T-helper 2 cell (primary cell): ENCODE measurements at places on chromosomes 7 and 10.

DNA sequence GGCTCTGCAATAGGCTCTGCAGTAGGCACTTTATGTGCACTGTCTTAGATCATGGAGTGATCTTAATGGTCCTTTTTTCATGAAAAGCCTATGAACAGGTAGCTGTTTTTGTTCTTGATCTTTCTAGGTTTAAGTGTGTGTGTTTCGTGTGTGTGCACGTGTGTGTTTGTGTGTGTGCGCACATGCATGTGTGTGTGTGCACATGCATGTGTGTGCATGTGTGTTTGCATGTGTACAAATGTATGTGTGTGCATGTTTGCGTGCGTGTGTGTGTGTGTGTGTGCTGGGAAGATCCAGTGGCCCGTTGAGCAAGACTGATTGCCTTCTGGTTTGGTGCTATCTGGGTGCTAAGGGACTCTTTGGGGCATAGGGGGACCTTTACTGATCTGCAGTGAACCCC, 334.8 kb downstream of the GLRX3 start:
- DNase-seq: no peak

DNA sequence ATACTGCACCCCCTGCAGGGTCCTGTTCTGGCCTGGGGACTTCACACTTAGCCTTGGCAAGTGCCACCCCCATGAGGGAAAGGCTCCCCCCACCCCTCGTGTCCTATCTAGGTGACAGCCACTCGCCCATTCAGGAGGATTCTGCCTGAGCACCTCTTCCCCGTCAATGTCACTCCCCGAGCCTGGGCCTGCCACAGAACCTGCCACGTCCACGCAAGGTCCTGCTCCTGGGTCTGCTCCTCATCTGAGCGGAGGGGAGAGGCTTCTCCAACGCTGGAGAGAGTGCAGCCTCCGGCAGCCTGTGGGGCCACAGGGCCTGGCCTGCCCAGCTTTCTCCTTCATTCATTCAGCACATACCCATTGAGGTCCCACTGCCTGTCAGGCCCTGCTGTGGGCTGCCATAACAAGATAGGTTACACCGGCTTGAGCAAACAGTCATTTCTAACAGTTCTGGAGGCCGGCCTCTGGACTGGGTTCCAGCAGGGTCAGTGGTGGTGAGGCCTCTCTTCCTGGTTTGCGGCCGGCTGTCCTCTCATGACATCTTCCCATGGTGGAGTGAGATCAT, 92.0 kb upstream of the RET start:
- no peak for DNase-seq

- no peak for DNase-seq
Measured at GRCh38 chr7:108307194-108307593, 149.0 kb downstream of the NRCAM start.

- no peak for DNase-seq
Measured at GRCh38 chr7:17328641-17329040, 30.2 kb downstream of the AHR start.

DNA sequence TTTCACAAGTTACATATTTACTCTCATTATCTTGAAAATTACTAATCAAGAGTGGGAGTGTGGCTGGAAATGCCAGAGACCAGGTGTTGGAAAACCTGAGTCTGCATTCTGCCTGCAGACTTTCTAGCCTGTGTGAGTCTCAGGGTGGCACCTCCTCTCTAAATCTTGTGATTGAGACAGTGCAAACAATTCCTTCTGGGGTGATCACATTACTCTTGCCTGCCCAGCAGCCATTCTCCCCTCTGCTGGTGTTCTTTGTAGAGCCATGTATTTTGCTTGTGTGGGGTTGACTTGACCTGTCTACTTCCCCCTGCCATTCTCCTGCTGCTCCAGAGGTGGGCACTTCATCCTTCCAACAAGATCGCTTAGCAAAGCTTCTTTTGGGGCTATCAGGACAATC, 101.1 kb downstream of the RAPGEF5 start:
- no peak for DNase-seq

DNA sequence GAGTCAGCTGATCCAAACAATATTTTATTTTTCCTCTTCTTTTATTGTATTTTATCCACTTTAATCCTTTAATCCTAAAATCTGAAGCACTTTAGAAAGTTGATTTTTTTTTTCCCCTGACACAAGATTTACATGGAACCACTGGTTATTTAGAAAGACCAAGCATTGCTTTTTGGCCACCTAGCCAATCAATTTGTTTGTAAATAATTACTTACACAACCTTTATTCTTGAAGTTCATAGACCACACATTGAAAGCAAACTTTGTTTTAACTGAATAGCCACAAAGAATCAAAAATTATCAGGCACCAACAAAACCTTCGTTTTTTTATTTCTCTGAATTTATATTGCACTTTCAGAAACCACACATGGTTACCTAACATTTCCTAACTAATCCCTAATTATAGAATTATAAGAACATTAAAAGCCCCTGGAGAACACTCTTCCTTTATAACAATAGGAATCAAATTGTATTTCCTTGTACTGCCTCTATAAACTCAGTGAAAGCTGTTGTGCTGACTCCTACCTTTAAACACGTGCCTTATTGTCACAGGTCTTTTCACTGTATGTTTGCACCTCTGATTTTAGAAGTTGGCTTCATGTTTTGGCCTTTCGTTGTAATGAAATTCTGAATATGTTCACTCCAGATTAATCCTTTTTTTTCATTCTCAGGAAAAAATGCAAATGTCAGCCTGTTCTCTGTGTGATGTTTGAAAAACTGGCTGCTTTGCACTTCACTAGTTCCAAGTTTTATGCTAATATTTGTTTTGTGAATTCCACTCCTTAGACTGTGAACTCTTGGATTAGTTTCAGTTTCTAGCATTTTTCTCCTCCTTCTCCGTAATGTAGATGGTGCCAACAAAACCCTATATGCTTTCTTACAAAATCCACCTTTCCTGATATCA, 1511.9 kb downstream of the REEP3 start:
- no peak for DNase-seq

- DNase-seq: no peak
Measured at GRCh38 chr10:72105710-72106109, 17.4 kb upstream of the SPOCK2 start.

DNA sequence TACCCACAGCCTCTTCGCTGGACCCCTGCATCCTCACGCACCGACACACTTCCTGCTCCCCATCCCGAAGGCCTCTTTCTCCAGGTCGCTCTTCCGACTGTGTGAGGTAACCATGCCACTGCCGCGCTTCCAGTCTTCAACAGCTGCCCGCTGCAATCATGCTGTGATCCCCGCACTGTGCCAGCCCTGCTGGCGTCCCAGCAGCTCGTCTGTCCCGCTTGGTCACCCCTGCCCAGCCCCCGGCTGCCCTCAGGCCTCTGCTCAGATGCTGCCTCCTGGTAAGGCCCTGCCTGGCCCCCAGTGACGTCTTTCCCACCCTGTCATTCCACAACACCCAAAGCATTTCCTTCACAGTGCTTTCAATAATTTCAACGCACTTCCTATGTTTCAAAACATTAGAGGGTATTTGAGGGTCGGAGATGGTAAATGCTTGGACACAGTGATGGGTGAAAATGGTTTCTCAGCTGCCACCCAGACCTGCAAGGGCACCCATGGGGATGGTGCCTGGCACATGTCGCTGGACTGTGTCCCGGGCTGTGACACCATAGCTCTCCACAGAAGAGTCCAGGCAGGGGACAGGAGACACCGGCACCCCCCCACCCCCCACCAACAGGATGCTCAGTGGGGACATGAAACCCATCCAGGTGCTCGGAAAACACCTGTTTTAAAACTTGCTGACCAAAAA, 125.2 kb downstream of the MAD1L1 start:
- DNase-seq: no peak

- no peak for DNase-seq
Measured at GRCh38 chr7:2872296-2872874, 28.3 kb upstream of the GNA12 start.

GRCh38 chr7:83178066-83178465, 15.4 kb upstream of the PCLO start:
- DNase-seq: no peak

DNA sequence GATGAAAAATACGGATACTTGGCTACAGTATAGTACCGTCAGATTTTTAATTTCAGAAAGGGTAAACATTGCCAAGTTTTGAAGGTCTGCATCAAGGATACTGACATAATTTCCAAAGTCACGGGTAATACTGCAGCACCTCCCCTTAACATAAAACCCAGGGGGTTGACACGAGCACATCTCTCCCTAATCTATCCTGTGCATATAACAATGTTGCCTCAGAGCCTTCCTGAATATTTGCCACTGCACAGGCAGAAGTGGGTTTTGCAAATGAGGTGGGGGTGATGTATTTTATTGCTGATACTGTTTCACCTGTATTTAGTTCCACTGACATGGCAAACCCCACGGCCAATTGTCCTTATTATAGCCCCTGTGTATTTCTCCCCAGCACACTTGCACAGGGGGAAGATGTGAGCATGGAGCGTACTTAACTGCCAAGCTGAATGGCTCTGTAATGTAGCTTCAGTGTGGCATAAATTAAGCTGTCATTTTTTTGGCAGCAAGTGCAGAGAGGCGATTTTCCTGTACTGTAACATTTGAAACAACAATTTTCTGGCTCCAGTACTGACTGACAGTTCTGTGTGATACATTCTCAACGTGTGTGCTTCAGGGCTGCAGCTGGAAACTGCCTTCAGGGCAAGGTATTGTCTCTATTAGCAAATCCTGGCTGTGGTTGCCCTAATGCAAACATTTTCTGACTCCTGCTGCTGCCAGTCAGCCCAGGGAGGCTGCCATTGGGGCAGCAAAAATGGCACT, 299.6 kb upstream of the SP4 start:
- DNase-seq: no peak

DNA sequence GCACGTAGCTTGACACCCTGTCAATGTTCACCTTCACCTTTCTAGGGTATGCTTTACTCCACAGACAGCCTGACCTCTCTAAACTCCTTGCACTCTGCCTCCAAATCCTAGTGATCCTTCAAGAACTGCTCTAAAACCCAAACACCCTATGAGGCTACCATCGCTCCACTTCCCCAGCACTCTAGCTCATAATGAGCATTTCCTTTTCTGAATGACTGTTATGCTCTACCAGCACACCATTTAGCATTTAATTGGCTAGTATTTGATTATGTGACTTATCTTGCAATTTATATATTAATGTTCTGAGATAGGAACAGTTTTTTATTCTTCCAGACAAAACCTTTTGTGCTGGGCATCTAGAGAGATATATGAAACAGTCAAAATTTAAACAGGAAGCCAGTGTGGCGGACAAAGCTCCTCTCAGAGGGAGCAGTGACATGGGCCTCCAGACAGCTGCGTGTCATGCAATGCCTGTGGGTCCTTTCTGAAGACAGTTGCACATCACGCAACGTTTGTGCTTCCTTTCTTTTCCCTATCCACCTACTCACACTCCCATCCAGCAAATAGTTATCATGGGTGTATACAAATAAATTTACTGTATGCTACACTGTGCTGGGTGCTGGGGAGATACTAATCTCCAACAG, 86.3 kb downstream of the ALOX5 start:
- no peak for DNase-seq

- DNase-seq: no peak
Measured at GRCh38 chr10:63534723-63535122, 13.5 kb downstream of the REEP3 start.

- DNase-seq: no peak
Measured at GRCh38 chr7:26948617-26949118, 84.3 kb upstream of the SKAP2 start.

- DNase-seq: no peak
Measured at GRCh38 chr7:85775431-85775830, 588.6 kb upstream of the SEMA3D start.

DNA sequence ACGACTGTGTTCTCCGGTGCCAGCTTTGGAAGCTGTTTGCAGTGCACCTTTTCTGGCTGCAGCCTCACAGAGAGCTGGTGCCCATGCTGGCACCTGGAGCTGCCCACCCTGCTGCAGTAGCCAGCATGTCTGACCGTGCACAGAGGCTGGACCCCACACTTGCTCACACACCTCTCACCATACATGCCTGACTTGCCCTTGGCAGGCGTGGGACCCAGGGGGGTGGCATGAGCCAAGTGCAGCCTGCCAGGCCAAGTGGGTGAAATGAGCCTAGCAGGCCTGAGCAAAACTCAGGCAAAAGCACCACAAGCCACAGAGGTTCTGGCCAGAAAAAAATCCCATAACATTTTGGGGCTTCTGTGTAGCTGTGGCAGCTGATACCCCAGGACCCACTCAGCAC, 258.8 kb downstream of the XPNPEP1 start:
- DNase-seq: no peak

DNA sequence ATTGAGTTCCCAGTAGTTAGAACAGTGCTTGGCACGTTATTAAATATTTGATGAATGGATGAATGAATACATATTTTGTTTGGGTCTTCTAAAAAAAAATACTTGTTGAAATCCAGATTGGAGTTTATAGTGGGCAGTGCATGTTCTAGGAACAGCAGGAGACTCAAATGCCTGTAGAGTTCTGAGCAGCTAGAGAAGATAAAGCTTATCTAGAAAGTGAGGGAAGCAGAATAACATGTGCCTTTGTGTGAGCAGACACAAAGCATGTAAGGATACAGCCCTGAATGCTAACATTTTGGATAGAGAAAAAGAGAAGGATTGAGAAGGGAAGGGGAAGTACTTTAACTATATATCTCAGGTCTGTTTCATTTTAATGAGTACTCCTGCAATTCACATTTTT, 71.9 kb downstream of the SRI start:
- no peak for DNase-seq

DNA sequence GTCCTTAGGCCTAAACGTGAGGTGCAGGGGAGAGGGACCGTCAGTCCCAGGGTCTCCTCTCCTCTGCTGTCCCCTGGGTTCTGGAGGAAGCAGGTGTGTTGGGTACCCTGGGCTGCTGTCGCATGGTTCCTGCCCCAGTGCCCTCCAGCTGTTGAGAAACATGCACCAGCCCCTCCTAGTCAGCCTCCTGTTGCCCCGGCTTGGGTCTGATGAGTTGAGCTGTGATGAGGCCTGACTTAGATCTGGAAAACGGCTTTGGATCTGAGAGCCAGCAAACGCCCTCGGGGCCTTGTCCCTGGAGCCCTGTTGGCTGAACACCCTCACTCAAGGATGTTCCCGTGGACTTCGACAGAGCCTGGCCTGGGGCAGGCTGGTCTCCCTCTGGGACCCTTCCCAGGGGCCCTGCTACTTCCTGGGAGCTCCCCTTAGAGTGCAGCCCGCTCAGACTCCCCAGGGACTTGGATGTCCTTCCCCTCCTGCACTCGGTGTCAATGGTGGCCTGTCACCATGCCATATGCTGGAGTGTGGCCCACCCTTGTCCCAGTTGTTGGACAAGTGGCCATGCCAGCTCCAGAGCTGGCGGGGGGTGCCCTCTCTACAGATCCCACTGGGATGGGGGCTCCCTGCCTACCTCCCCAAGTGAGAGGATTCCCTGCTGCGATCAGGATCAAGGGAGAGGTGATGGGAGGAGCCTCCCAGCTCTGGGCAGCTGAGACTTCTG, 12.3 kb downstream of the ZNF316 start:
- no peak for DNase-seq
